ENCODE measurements at places on chromosomes 5 and 9.

GRCh38 chr5:44365345-44365744 lies 23.9 kb downstream of the FGF10 start:
- DNase-seq = no peak

DNA sequence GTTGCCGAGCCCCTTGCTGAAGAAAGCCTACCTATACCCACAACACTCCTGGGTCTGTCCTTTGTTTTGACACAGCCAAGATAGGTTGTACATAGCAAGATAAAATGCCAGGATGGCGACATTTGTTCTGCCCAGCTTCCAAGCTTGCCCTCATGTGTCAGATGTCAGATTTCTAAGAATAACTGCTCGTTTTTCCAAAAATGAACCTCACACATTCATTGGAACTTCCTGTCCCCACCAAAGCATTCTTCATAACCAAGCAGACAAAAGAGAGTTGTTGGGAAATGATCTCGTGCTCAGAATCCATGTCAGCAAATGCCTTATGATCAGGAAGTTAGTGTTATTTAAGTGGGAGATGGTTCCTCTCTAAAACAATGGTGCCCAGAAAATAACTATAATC lies 210.1 kb downstream of the ZNF608 start:
- no peak for DNase-seq

DNA sequence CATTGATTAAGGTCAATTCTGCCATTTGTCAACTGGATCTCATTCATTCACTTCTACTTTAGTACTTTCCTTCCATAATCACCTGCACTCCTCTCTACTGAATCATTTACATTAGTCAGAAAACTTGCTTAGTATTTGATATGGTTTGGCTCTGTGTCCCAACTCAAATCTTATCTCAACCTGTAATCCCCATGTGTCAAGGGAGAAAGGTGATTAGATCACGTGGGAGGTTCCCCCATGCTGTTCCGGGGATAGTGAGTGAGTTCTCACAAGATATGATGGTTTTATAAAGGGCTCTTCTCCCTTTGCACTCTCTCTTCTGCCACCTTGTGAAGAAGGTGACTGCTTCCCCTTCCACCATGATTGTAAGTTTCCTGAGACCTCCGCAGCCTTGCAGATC lies 23.7 kb upstream of the UGCG start:
- DNase-seq = no peak

DNA sequence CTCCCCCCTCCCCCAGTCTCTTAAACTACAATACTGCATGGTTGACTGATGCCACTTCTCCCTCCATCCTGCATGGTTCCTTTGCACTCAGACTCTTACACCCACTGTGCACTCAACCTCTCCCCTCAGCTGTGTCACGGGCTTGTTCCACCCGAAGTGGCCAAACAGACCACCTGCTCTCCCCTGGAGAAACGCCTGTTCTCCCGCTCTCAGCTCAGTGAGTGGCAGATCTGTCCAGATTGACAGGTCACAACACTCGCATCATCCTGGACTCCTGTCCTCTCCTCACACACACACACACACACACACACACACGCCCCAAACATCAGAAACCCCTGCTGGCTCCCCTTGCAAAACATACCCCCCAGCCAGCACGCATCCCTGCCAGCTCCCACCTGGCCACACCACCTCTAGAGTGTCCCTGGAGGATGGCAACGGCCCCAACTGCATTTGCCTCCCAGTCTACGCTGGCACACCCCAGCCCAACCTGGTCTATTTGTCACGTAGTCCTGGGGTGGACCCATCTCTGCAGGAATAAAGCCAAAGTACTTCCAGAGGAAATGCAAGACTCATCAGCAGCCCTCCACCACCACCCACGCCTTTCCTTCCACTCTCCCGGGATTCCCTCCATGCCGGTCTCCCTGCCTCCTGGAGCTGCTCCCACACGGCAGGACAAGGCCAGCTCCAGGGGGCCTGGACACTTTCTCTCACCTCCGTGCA lies 2.9 kb downstream of the OR2V1 start:
- no peak for DNase-seq

- DNase-seq = no peak
Measured at GRCh38 chr5:148778882-148779281, 47.5 kb upstream of the ADRB2 start.

DNA sequence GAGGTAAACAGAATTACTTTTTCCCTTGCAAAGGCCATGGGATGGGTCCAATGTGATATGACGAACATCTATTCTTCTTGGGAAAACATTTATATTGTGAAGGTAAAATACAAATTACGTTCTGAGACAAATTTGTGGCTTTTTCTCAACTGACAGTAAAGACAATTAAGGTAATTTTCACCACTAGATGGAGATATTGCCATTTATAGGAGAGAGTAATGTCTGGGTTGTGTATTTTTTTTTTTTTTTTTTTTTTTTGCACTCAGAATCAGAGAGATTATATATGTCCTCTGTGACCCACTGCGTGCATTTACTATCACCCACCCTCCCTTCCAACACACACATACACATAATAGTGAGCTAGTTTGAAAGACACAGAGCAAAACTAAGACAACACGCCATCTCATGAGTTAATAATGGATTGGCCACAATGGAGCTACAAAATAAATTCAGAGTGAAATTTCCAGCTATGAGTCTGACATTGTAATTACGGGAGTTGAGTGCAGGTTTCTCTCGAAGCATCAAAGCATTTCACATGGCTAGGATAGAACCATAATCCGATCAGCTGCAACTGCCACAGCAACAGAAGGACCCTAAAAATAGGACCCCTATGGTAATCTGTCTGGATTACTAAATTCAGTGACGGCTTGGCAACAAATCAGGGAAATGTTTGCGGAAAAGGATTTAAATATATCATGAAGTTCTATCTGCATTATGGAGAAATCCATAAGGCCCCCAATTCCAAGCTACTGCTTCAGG lies 49.2 kb downstream of the ANXA1 start:
- no peak for DNase-seq

GRCh38 chr5:143887903-143888665 lies 76.1 kb downstream of the HMHB1 start:
- no peak for DNase-seq

DNA sequence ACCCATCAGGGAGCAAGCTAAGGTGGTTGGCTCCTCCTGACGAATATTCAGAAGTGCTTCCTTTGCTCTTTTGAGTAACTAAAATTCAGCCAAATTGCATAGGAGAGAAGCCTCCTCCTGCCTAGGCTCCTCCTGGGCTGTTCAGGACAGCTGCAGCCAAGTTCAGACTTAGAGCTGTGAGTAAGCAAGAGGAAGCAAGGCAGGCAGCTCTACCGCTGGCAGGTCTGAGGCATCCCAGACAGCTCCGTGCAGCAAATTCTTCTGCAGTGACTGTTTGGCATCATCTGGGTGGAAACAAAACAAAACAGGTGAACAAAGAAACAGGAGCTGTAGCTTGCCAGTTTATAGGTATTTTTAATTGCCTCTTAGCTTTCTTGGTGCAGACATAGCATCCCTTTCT lies 421.0 kb downstream of the GADD45G start:
- no peak for DNase-seq

GRCh38 chr5:15850939-15851341 lies 328.7 kb downstream of the MARCHF11 start:
- DNase-seq = no peak

DNA sequence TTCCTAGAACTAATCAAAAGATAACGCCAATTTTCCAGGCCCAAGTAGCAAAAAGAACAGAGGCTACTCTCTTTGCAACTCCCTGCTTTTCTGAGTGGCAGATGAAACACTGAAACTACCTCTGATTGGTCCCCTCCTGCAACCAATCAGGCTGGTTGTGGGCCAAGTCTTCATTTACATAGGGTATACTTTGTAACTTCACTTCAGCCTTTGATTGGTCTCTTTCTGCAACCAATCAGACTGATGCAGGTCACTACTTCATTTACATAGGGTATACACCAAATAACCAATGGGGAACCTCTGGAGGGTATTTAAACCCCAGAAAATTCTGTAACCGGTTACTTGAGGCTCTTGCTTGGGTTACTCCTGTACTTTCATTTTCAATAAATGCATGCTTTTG lies 289.6 kb downstream of the MED10 start:
- DNase-seq = no peak

GRCh38 chr9:84818791-84819190 lies 149.3 kb downstream of the NTRK2 start:
- DNase-seq = no peak

GRCh38 chr9:35364817-35365585 lies 124.9 kb upstream of the RUSC2 start:
- DNase-seq = no peak

- DNase-seq = no peak
Measured at GRCh38 chr5:88503041-88503345, 234.3 kb upstream of the TMEM161B start.

- DNase-seq = no peak
Measured at GRCh38 chr5:6710551-6711318, 2.5 kb upstream of the TENT4A start.

- no peak for DNase-seq
Measured at GRCh38 chr5:173383711-173384110, 55.5 kb upstream of the STC2 start.

- no peak for DNase-seq
Measured at GRCh38 chr5:11323761-11324160, 562.7 kb upstream of the DAP start.

DNA sequence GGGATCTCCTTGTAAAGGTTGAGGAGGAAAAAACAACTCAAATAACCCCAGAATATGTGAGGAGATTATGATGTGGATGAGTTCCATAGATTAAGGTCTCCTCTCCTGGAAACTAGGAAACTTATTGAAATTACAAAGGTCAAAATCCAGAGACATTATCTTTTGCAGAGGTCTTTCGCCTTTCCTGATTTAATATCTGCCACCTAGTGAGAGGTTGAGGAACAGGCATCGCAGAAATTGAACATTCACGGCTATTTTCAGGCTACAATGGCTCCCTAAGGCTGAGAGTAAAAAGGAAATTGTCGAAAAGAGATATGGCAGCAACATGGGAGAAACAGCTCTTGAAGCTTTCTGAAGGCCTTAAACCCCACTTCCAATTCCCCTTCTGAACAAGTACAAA lies 127.5 kb upstream of the PLCXD3 start:
- no peak for DNase-seq

DNA sequence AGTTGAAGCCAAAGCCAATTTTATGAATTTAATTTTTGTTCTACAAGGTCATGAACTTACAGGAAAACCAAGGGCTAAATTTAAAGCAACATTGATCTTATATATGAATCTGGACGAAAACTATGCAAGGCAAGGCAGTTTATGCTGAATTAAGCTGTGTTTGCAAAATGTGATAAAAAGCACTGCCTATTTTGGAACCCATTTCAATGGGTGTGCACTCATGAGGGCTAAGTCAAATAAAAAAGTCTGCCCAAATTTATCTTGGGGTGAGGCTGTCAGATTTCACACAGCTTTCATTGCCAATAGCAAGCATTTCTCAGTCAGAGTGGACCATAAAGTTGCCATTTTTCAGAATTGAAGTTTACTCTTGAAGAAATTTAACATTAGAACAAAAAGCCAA lies 199.9 kb downstream of the LURAP1L start:
- DNase-seq = no peak

DNA sequence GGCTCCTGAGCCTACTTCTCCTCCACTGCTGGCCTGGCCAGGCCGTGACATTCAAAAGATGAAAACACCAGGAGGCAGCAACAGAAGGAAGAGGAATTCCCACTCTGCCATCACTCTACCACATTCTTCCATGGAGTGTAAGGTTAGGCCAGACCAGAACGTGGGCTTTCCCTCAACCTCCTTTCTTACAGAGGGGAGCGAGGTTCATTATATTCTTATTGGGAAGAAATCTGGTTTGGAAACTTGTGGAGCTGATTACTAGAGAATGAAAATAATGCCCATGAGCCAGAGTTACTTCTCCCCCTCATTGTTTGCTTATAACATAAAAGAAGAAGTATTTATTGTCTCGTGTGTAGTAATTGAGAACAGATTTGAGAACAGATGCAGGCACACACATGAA lies 136.3 kb upstream of the BASP1 start:
- DNase-seq = no peak

DNA sequence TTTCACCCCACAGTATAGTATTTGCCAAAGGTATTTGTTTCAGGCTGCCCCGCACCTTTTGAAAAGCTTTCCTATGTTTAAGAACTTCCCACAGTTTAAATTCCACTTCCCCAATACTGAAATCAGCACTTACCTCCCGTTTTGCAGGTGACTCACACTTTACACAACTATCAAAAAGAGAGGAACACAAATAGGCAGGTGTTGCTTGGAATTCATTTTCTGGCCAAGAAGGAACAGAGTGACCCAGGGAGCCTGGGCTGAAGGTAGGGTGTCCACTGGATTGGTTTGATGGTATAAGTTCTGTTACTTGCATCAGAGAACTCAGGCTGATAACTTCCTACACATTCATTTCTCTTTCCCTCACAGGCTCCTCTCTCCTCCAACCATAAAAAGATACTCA lies 60.1 kb upstream of the SLC30A5 start:
- DNase-seq = no peak

DNA sequence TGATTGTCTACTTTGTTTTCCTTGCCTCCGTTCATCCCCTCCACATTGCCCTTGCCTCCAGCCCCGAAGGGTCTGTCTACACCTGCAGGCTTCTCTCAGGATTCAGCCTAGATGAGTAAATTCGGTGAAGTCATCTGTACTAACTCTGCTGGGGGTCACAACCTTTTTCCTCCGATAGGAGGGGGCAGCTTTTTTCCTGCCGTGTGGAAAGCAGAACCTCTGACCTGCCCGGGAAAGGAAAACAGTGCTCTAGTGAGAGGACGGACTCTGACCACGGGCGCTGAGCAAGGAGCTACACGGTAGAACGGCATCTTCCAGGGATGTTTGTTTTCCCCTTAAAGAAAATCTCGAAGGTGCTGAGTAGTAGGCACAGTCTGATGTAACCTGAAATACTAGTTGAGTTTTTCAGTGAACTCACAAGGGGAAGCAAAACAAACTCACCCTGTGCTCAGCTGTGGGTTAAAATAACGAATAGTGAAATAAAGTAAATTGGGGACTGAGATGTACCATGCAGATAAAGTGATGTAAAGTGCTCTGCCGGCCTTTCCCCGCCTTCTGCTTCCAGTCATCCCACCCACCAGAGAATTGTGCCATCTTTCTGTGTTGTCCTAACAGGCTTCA lies 281.8 kb downstream of the AOPEP start:
- no peak for DNase-seq

GRCh38 chr9:134500931-134501760 lies 140.5 kb upstream of the COL5A1 start:
- DNase-seq = no peak

- no peak for DNase-seq
Measured at GRCh38 chr9:136007934-136008692, 46.9 kb upstream of the UBAC1 start.

- DNase-seq = no peak
Measured at GRCh38 chr5:347712-348284, 26.3 kb downstream of the AHRR start.

GRCh38 chr5:142110046-142110531 lies 1.5 kb downstream of the NDFIP1 start:
- DNase-seq = no peak

- no peak for DNase-seq
Measured at GRCh38 chr9:94801681-94802080, 75.2 kb downstream of the AOPEP start.

All from GM12864 (cell line).